ENCODE measurements at places on chromosomes 1 and 21.

DNA sequence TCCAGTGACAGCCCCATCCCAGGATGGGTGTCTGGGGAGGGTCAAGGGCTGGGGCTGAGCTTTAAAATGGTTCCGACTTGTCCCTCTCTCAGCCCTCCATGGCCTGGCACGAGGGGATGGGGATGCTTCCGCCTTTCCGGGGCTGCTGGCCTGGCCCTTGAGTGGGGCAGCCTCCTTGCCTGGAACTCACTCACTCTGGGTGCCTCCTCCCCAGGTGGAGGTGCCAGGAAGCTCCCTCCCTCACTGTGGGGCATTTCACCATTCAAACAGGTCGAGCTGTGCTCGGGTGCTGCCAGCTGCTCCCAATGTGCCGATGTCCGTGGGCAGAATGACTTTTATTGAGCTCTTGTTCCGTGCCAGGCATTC is 24.2 kb downstream of the PCSK9 start:
- DNase-seq = no peak

- DNase-seq = no peak
Measured at GRCh38 chr1:245096311-245097066, 58.3 kb upstream of the KIF26B start.

DNA sequence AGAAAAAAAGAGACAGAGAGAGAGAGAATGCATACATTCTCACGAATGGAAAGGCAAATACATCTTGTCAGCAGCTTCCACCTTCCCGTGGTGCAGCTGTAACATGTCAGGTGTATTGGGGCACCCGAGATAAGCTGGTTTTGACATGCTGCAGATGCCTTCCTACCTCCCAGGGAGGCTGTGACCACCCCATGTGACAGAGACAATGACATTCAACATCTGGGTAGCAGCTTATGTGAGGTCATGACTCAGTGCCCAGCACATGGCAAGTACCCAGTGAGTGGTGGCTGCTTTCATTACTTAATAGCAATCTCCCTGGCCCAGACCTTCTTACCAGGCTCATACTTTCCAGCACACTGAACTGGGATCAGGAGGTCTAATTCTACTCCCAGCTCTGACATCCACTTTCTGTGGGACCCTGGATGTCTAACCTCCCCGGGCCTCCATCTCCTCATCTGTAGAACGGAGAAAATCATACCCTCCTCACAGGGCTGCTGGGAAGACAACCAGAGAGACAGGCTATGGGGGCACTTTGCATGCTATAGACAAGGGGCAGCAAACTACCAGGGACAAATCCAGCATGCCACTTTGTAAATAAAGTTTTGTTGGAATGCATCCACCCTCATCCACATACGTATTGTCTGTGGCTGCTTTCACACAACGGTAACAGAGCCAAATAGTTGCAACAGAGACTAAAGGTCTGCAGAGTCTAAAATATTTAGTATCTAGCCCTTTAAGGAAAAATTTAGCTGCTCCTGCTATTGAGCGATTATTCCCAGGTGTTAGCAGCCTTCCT is 38.5 kb upstream of the ZBTB40 start:
- no peak for DNase-seq

DNA sequence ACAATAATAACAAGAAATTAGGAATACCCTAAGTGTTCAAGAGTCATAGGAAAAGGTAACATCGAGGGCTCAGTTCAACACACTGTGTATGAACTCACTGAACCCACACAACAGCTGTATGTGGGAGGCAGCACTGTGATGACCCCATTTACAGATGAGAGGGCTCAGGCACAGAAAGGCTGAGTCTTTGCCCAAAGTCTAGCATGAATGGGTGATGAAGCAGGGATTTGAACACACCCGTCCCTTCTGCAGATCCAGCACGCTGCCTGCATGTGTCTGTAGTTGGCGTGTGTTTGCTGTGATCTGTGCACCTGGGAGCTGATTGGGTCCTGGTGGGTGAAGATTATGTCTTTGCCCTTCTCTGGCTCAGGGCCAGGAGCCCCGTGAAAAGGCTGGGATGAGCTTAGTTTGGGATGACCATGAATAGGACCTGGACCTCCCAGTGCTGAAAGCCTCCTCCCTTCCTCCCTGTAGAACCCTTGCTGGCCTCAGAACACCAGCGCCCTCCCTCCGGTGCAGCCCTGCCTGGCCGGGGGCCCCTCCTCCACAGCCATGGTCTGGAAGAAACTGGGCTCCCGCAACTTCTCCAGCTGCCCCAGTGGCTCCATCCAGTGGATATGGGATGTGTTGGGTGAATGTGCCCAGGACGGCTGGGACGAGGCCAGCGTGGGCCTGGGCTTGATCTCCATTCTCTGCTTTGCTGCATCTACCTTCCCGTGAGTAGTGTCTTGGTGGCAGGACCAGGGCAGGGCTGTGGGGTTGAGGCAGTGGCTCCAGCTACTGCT is 5.2 kb downstream of the SLC66A1 start:
- no peak for DNase-seq

- DNase-seq = no peak
Measured at GRCh38 chr1:233566886-233567285, 47.0 kb upstream of the KCNK1 start.

- no peak for DNase-seq
Measured at GRCh38 chr1:104856091-104856490, 1106.4 kb downstream of the AMY1C start.

Measured in activated naive CD8-positive, alpha-beta T cell treated with anti-CD3 and anti-CD28 coated beads for 36 hours (primary cell).